ENCODE measurements at places on chromosomes 5 and 9.

DNA sequence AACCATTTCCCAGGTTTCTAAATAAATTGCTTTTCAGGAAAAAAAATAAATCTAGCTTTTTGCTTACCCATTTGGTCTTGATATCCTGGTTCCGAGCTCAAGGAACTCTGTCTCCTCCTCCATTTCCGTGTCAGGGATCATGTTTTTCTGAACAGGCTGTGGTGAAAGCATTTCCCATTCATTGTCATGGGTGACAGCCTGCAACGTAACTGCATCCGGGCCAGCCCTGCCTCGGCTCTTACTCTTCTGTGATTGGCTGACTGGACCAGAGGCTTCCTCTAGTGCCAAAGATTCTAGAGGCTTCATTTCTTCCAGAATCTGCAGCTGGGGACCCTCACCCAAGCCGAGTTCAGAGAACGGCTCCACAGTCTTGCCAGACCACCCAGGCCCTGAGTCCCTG, 61.0 kb upstream of the PCA3 start:
- DNase-seq, result peak; percentile 77

DNA sequence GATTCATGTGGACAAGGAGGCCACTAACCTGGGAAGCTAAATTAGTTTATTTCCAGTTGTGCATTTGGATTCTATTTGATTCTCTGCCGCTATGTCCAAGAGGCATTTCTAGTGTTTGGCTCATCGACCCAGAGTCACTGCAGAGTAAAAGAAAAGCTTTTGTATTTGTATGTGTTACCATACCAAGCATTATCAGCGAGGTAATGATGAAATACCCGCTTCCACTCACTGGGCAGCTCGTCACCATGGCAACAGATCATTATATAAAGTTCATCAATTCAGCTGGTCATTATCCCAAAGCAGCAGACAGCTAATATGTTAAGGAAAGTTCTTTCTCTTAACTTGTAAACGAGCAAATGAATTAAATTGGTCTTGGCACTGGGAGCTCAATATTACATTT, 380.3 kb downstream of the SEMA5A start:
- no peak for DNase-seq

DNA sequence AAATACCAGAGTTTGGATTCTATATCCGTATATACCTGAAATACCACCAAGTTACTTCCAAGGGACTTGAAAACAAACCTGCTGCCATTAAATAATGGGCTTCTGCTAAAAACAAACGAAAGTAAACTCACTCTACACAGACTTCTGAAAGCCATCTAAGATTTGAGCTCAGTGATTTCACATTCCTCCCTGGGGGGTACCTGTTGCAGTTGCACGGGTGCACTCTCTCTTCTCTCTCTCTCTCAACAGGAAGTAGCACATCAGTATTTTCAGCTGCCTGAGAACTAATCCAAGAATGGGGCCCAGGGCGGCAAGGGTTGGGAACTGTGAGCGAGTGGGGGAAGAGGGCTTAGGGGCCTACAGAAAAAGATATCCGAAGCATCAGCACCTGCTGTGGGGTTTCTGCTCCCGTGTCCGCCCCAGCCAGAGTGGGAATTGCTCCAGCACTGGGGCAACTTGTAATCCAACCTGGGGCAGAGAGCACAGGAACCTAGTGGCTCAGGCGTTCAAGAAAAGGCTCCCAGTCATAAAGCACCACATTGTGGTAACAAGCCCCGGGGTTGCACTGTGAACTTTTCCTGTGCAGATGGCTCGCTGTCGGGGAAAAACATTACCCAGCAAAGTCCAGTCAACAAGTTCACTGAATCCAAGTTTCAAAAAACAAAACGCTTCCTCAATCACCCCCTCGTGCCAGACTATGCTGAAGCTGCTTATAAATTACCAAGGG, 99.8 kb downstream of the EFNA5 start:
- DNase-seq, result peak; percentile 95

- no peak for DNase-seq
Observed at GRCh38 chr9:70472268-70473249, 58.1 kb upstream of the KLF9 start.

DNA sequence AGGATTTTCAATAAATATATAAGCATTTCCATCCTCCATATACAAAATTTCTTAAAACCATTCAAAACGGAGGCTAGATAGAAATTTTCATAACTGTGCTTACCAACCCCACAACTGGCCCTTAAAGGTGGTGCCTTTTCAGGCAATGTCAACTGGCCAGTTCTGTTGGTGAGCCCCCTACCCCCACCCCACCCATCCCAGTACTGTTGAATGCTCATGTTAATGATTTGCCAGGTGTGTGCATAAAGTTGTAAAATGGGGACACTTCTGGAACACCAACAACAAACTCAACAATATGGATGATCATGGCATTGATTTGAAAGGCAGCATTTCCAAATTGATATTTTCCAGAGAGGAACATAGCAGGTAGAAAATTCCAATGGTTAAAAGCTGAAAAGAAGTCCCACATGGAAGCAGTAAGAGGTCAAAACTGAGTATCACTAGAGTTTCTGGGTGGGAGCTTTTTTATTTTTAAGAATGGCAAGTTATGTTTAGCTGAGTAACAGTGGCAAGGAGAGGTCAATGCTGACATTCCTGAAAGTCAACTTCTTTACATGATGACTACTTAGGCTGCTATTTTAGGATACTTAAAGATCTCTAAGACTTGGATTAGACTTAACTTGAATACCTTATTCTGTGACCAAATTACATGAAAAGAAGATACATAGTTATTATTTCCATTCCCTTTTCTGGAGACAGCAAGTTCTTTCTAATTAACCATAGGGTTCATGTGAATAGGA, 2.7 kb downstream of the LEAP2 start:
- no peak for DNase-seq

DNA sequence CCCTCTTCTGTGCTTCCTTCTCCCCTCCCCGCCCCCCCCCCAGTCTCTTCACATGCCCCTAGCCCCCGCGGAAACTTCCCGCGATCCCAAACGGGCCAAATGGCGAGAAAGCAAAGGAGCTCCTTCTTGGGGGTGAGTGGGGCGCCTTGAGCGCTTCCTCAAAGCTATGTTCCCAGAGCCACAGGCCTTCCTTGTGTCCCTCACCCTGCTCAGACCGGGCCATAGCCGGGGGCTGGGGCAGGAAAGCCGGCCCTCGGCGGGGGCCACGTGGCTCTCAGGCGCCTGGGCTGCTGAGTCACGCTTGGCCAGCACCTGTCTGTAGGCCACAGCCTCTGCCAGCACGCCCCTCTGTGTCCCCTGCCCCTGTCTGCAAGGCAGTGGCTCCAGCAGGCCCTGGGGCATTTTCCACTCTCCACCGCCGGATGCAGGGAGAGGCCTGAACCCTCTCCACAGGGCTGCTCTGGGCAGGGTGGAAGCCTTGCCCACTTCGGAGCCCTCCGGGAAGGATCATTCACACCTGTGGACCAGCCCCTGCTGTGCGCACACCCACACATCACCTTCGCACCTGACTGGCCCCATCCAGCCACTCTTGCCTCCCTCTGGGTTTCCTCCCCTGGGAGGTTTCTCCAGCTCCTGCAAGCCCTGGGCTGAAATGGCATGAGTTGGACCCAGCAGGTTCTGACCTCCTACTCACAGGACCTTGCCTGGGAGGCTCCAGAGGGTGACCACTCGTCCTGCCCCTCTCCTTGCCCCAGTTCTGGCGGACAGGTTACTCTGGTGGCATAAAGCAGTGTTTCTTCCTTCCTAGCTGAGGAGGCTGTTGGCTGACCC, 1.2 kb upstream of the SQSTM1 start:
- DNase-seq, result peak; percentile 83

GRCh38 chr5:158529454-158529853, 570.3 kb downstream of the EBF1 start:
- no peak for DNase-seq

DNA sequence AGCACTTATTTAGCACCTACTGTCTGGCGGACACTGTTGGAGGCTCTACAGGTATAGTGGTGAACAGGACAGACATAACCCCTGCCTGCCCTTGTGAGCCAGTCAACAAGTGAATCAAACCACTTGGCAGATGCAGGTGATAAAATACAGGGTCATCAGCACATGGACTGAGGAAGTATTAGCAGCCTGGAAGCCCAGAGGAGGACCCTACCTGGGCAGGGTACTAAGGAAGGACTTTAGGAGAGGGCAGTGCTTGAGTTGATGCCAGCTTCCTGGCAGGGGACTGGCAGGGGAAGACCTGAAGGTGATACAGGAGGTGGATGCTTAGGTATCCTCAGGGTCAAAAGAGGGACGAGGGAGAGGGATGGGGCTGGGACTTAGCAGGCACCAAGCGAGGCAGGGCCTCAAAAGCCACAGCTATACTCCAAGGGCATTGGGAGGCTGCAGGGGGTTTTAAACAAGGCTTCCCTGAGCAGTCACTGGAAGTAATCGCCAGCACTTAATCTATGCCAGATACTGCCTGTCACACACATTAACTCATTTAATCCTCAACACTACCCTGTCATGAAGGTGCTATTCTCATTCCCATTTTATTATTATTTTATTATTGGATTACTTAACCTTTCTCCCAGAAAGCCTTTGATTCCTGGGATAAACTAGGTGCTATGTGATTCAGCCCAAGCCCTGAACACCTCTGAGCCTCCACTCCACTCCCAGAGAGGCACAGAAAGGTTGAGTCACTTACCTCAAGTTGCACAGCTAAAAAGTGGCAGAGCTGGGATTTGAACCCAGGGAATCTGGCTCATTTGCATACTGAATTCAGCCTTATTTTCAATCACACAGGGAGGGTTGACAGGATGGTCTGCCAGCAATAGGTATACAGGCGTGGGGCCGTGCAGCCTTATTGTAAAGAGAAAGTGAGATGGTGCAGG, 63.8 kb upstream of the ORM1 start:
- no peak for DNase-seq

GRCh38 chr9:132063281-132063680, 16.4 kb downstream of the MED27 start:
- DNase-seq, result no peak

- no peak for DNase-seq
Observed at GRCh38 chr9:121966706-121967105, 126.4 kb downstream of the TTLL11 start.

DNA sequence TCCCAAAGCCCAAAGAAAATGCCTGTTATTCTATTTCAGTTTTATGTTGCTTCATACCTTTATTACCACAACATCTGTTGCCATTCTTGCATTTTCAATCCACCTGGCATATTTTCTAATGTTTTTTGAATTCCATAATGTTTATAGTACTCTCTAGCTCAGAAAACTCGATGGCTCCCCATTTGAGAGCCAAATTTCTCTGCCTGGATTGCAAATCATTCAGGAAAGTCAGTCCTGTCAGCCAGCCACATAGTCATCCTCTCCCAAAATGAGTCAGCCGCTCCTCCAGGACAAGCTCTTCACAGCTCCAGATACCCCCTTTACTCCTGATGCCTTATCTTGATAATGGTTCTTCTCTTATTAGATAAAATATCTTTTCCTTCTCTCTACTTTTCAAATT, 78.2 kb upstream of the ADCY2 start:
- no peak for DNase-seq

DNA sequence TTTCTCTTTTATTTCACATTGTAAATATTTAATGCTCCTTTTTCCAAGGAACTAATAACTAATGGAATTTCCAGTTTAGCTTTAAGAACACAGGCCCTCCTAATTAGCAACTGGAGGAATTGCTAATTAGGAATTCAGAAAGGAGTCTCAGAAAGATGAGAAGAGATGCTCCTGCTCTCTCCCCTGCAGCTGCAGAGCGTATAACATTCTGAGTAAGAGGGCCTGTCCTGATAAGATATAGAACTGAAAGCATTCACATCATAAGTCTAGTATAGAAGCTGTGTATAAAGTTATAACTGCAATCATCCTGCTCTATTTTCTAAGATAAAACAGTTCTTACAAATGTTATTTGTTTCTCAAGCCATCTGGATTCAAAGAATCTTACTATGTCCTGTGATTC, 83.2 kb downstream of the DTWD2 start:
- no peak for DNase-seq

GRCh38 chr5:113194125-113194524, 217.5 kb downstream of the DCP2 start:
- no peak for DNase-seq

DNA sequence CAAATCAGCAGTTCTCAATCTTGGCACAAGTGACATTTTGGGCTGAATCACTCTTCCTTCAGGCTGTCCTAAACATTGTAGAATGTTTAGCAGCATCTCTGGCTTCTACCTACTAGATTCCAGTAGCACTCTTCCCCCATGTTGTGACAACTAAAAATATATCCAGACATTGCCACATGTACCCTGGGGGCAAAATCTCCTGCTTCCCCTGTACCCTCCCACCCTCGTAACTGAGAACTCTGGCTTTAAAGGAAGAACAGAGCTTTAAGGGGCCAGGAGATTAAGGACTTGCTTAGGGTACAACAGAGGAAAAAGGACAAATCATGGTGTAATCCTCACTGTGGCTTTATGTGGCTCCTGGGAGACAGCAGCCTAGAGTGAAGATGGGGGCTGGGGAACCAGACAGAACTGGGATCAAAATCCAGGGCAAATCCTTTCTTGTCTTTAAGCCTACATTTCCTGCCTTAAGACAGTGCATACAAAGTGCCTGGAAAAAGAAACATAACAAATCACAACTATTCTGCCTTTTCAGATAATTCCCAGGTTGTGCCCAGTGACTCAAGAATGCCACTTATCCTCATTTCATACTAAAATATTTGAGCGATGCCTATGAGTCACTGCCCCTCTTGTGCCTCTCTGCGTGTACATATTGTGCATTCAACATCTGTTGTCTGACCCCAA, 109.3 kb downstream of the DAPK1 start:
- peak; percentile 78 for DNase-seq

GRCh38 chr9:93974151-93974550, 19.0 kb upstream of the BARX1 start:
- no peak for DNase-seq

- DNase-seq, result no peak
Observed at GRCh38 chr5:86824637-86825036, 206.9 kb downstream of the COX7C start.

DNA sequence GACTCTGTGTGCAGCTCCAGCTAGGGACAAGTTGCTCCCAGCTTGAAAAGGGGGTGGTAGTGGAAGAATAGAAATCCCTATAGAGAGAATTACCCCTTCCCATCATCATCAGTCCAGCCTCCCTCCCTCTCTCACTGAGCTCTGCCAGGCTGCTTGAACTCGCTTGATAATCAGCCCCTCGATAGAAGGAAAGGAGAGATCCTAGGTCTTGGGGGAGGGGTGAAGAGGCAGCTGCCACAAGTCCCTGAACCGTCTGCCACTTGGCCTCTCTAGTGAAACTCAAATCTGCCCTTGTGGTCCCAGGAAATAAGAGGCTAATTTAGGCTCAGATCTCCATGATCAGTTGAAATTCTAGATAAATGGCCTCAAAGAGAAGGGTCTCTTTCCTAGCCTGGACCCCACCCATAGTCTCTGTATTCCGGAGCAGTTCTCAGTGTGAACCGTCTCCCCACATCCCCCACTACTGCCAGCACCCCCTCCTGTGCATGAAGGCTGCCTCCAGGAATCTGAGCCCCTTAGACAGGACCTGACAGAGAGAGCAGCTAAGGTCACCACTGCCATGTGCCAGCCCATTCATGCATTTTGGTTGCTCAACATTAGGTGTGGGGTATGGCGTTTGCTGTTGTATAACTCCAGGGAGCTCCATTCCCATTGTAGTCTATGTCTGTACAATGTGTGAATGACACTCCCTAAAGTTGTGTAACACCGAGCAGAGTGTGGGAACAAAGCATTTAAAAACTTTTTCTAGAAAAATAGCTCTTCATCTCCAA, 5.5 kb downstream of the DNAJB5 start:
- no peak for DNase-seq

Measured in endothelial cell of umbilical vein (primary cell).